ENCODE measurements at places on chromosomes 1 and 21. TPM values are rescaled to one million over a fixed set of nuclear protein-coding genes. Genes with fewer than 3 reads are reported as not detected.

PTPRF gene
- 101 TPM for total RNA-seq

- DNase-seq: no peak
Observed at GRCh38 chr1:233704170-233704897, 90.4 kb downstream of the KCNK1 start.

- no peak for DNase-seq
Observed at GRCh38 chr1:192939440-192939839, 119.7 kb downstream of the UCHL5 start.

APCS gene
- not detected for total RNA-seq

PLEKHM2 gene
- total RNA-seq: 56.7 TPM

- no peak for DNase-seq
Observed at GRCh38 chr1:174747613-174748012, 252.1 kb upstream of the CACYBP start.

DNA sequence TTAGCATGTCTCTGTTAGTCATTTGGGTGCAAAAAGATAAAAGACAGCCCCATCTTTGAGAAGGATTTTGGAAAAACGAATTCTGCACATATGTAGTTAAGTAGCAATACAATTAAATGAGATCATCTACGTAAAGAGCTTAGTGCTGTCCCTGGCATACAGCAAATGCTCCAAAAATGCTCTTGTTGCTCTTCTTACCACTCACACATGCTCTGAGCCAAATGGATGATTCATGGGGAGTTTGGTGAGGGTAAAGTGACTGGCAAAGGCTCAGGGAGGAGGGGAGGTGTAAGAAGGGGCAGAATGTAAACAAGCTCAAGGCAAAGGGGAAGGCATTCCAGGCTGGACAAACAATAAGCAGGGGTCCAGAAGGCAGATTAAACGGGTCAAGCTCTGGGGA is 191.9 kb downstream of the AK5 start:
- no peak for DNase-seq

DNA sequence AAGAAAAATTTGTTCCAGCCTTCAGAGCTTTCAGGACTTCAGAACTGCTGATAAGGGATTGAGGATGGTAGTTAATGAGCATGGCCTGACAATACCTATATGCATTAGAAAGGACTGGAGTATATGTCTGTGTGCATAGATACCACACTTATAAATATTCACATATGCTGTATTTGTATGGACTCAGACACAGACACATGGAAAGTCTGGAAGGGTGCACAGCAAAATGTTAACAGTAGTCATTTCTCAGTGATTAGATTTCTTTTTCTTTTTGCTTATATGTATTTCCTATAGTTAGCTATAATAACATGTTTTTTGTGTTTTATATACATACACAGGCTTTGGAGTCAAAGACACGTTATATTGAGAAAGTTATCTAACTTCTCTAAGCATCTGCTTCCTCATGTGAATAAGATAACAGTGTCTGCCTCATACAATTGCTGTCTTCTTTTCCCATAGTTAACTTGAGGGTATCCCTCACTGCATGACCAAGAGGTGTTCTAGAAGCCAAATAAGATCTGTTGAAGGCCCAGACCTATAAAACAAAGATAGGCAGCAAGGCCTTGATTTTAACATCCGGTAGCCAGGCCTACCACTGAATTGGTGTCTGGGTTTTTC is 31.3 kb downstream of the INPP5B start:
- no peak for DNase-seq

GRCh38 chr1:206714331-206715058 is 29.8 kb downstream of the MAPKAPK2 start:
- DNase-seq: no peak

C1orf21 gene
- 61.7 TPM for total RNA-seq

GRCh38 chr1:99650030-99650429 is 4.1 kb downstream of the PALMD start:
- DNase-seq: no peak

- no peak for DNase-seq
Observed at GRCh38 chr1:82646888-82647287, 846.2 kb downstream of the ADGRL2 start.

- DNase-seq: no peak
Observed at GRCh38 chr21:37164742-37165141, 91.7 kb downstream of the TTC3 start.

GRCh38 chr1:205975387-205975998 is 27.7 kb downstream of the RAB7B start:
- DNase-seq: no peak

Data from tibial nerve (tissue), 4 donors.